Memory B cell (primary cell): ENCODE measurements at places on chromosomes 1 and 21.

- no peak for DNase-seq
Observed at GRCh38 chr1:154794608-154795007, 75.5 kb downstream of the KCNN3 start.

DNA sequence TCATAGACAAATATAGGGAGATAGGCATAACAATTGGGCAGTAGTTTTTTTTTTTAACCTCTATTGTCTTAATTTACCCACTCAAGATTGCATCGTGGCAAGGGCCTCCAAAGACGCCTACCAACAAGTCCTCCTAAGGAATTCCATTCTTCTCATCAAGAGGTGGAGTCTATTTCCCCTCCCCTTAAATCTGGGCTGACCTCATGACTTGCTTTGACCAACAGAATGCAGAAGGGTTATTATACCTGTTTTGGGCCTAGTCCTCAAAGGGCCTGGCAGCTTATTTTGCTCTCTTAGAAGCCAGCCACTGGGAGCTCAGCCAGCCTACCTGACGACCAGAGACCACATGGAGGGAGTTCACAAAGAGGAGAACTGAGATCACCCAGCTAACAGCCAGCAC lies 92.3 kb downstream of the COQ8A start:
- no peak for DNase-seq

GRCh38 chr1:179823693-179824092 lies 53.9 kb downstream of the TOR1AIP2 start:
- no peak for DNase-seq

DNA sequence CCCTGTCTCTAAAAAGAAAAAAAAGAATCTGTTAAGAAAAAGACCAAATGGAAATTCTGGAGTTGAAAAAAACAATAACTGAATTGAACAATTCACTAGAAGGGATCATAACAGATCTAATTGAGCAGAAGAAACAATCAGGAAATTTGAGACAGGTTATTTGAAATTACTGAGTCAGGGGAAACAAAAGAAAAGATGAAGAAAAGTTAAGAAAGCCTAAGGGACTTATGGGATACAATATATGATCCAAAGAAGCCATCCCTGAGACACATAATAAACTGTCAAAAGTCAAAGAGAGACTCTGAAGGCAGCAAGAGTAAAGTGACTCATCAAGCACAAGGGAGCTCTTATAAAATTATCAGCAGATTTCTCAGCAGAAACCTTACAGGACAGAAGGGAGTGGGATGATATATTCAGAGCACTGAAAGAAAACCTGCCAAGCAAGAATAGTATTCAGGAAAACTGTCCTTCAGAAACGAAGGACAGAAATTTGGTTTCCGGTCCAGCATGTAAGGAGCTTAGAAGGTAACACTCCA lies 44.5 kb downstream of the SLC2A1 start:
- no peak for DNase-seq

DNA sequence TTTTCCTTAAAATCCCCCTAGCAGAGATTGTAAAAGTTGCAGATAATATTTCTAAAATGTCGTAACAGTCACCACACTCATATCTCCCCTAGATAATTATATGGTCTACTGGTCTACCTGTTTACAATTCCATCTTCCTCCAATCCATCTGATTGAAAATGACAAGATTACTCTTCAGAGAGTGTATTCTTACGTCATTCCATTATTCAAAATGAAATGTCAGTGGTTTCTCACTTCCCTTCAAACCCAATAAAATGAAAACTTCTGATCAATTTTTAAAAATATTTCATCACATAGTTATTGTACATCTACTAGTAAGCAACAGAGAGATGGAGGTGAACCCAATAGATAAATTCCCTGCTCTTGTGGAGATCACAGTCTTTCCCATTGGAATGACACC lies 202.2 kb upstream of the C8B start:
- DNase-seq, result no peak

DNA sequence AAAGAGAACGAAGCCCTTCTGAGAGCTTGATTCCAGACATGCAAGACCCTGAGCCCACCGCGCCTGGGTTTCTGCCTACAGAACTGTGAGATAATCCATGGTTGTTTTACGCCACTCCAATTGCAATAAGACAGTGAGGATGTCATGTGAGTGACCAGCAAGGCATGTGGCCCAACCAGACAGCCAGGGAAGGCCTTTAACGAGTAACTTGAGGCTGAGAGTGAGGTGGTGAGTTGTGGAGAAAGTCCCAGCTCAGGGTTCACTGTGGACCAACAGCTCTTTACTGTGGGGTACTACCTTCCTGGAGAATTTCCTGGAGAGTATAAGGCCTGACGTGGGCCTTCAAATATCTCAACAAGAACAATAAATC lies 153.9 kb downstream of the ETS2 start:
- no peak for DNase-seq

- no peak for DNase-seq
Observed at GRCh38 chr1:90925928-90926869, 95.6 kb downstream of the ZNF644 start.
